ENCODE measurements at places on chromosomes 1 and 21. TPM values are rescaled to one million over a fixed set of nuclear protein-coding genes. Genes with fewer than 3 reads are reported as not detected.

GRCh38 chr1:192442736-192443135 is 125.9 kb downstream of the RGS21 start:
- peak; percentile 79 for DNase-seq

DNA sequence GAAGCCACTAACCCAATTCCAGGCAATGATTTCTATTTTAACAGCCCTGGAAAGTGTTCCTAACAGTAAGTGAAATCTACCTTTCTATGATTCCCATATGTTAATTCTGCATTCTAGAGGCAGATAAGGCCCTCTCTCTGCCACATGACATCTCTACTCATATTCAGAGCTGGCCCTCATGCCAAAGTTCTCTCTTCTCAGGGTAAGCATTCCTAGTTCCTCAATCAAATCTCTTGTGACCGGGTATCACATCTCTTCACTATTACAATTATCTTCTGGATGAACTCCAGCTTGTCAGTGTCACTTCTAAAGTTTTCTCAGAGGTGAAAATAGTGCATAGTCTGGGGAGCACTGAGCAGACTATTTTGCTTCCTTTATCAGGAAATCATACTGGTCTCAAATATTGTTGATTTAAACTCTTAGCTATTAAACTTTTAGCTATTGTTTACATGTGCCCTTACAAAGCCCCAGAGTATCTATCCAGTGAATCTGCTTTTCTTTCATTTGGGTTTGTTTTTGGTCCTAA is 66.4 kb upstream of the TNFSF18 start:
- DNase-seq: no peak

DNA sequence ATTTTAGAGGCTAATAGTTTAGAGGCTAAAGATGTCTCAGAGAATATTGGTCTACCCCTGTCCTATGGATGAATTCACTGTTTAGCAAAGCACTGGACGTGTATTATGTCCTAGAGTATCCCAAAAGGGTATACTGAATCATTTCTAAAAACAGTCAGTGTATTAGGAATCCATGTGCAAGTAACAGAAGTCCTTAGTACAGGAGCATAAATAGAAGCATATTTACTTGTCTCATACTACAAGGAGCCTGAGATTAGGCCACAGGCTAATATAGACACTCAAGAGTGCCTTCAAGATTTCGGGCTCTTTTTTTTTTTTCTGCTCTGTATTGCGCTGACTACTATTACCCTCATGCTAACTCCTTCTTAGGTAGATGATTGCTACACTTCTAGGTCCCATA is 518.9 kb downstream of the USP25 start:
- DNase-seq: no peak

- DNase-seq: peak; percentile 71
These were observed 5.9 kb upstream of the PIGR start for GRCh38 chr1:206952171-206952570.

GRCh38 chr1:3788756-3789420 is 7.4 kb downstream of the LRRC47 start:
- DNase-seq: no peak

- DNase-seq: peak; percentile 82
These were observed 48.9 kb downstream of the INKA2 start for GRCh38 chr1:111690306-111690617.

DNA sequence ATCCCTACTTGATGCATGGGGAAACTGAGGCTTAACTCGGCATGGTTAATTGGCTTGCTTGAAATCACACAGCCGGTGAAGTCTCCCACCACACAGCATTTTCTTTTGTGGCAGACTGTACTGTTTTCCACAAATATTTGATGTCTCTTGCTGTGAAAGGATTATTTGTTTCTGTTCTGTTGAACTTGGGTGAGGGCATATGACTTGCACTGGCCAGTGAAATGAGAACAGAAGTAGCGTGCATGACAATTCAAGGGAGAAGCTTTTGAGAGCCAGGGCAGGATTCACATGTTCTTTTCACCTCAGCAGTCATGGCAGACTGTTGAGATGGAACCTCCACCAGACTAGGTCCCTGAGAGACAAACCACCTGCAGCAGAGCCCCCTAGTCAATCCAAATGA is 11.7 kb upstream of the AK2 start:
- DNase-seq: no peak

- DNase-seq: peak; percentile 80
These were observed 366.9 kb upstream of the USP24 start for GRCh38 chr1:55582084-55582483.

DNA sequence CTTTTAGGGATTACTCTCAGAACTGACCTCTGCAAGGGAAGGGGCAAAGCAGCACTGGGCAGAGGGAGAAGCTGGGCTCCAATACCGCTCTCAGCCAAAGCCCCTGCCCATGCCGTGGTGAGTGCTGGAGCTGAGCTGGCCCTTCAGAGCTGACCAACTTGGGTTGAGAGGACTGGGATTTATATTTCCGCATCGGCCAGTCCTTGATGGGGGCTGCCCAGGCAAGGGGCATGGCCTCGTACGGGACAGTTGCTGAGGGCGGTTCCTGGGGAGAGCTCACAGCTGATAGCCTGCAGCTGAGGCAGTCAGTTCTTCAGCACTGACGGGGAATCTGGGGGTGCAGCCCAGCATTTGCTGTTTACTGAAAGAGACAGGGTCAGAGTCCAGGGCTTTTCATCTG is 8.0 kb downstream of the HUNK start:
- DNase-seq: no peak

DNA sequence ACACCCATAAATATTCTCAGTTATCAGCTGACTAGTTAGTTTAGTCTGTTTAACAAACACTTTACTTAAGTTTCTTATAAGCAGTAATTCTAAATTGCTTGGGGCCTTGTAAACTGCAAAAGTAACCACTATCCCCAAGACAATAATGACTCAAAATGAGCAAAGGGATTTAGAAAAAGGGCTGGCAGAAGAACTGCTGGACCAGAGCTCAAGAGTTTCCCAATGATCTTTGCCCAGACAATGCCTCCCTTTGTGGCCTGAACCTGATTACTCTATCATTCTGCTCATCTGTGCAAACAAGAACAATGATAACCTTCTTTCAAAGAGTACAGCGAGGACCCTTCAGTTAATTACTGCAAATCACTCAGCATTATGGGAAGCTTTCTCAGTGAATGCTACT is 123.5 kb downstream of the TIAM1 start:
- DNase-seq: peak; percentile 89

The GUCA2A gene
- not detected for total RNA-seq

The CLDN17 gene
- total RNA-seq: not detected

All from LHCN-M2 (cell line).